ENCODE measurements at places on chromosomes 5 and 9.

DNA sequence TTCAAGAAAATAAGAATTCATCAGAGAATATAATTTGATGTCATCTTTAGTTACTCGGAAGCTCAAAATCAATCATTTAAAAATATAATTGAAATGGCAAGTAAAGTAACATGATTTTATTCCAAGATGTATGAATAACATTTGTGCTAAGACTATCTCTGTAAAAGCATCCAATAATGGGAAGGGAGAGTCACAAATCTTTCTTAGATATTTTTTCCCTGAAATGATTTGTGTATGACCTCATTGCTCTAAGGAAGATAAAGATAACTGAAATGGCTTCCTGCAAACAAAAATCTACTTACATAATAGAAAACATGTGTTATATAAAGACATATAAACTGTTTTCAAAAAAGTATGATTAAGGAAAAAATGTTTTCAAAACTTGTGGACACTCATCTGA lies 97.4 kb upstream of the FGF10 start:
- no peak for DNase-seq

- no peak for DNase-seq
These were observed 6.2 kb downstream of the NDUFB6 start for GRCh38 chr9:32566770-32567169.

GRCh38 chr5:107388141-107388861 lies 282.4 kb downstream of the EFNA5 start:
- no peak for DNase-seq

GRCh38 chr9:126664900-126665643 lies 51.3 kb downstream of the LMX1B start:
- no peak for DNase-seq

DNA sequence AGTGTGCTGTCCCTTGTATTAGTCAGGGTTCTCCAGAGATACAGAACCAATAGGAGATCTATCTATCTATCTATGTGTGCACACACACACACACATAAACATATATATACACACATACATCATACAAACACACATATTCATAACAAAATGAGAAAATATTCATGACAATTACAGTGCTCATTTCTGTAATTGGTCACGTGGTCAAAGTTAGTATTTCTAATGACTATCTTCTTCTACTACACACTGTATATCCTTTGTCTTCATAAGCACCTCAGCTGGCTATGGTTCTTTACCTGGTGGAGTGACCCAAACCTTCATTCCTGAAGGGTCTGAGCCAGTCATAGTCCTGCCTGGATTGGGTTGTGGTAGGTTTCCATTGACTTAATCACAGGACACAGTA lies 17.7 kb upstream of the BTF3 start:
- DNase-seq = no peak

GRCh38 chr9:105842023-105842644 lies 147.8 kb downstream of the TMEM38B start:
- DNase-seq = no peak

GRCh38 chr5:1343931-1344901 lies 683 bp downstream of the CLPTM1L start:
- no peak for DNase-seq
